ENCODE measurements at places on chromosomes 2 and 18. TPM values are rescaled to one million over a fixed set of nuclear protein-coding genes. Genes with fewer than 3 reads are reported as not detected.

Gene IL36B
- total RNA-seq = 0.09 TPM

Gene C2orf81
- total RNA-seq = 4.0 TPM

Gene LYPD1
- total RNA-seq = 21.5 TPM

Gene ASPRV1
- 0.23 TPM for total RNA-seq

Gene HADHB
- total RNA-seq = 104 TPM

Gene LBH
- 113 TPM for total RNA-seq

Gene CMPK2
- total RNA-seq = 1.1 TPM

Gene CLEC4F
- not detected for total RNA-seq

Gene GALR1
- total RNA-seq = not detected

Gene EFEMP1
- 43.3 TPM for total RNA-seq

Gene MATN3
- total RNA-seq = 13.5 TPM

Gene NEU2
- not detected for total RNA-seq

Gene MAP2
- 0.82 TPM for total RNA-seq

Gene LGALSL
- 7.7 TPM for total RNA-seq

Gene IFIH1
- total RNA-seq = 1.5 TPM

Gene CHST9
- total RNA-seq = 0.02 TPM

Gene LINC00305
- not detected for total RNA-seq

Gene COPS8
- 137 TPM for total RNA-seq

Gene GALNT3
- total RNA-seq = not detected

Gene UGT1A4
- 0.06 TPM for total RNA-seq

Gene SLC16A14
- 1.0 TPM for total RNA-seq

Gene DPP10
- total RNA-seq = not detected

Gene INHA
- total RNA-seq = 0.35 TPM

Gene RPL31
- total RNA-seq = 1,996 TPM

Gene C1GALT1C1L
- total RNA-seq = 1.7 TPM

Gene MDH1B
- 1.6 TPM for total RNA-seq

Gene KCTD18
- total RNA-seq = 8.9 TPM

Gene SPC25
- 20.3 TPM for total RNA-seq

Gene PDCD1
- total RNA-seq = not detected

Gene IKZF2
- total RNA-seq = 0.29 TPM

Gene KATNAL2
- 3.3 TPM for total RNA-seq

Gene EFR3B
- 14.7 TPM for total RNA-seq

Gene ABHD1
- total RNA-seq = 1.2 TPM

Gene CHRNG
- not detected for total RNA-seq

Gene MYO5B
- total RNA-seq = 10.0 TPM

Gene EMILIN2
- 8.3 TPM for total RNA-seq

Gene HOXD8
- total RNA-seq = 5.7 TPM

Gene ANTXR1
- total RNA-seq = 134 TPM

Gene FNDC4
- total RNA-seq = 5.3 TPM

Gene EGR4
- 0.31 TPM for total RNA-seq

Gene CIB4
- total RNA-seq = 0.34 TPM

Gene IAH1
- total RNA-seq = 84.1 TPM

Gene LRATD1
- total RNA-seq = 0.02 TPM

Gene LBX2
- 4.2 TPM for total RNA-seq

Gene STPG4
- total RNA-seq = not detected

Gene GRP
- not detected for total RNA-seq

Data from A549 treated with CORT108297 at 1 μM for 4 hours (cell line).